Ascending aorta (tissue), 2 donors: ENCODE measurements at places on chromosomes 6 and 20.

- no peaks in the 10 kb centered on the region for H3K27me3 ChIP-seq
- no peak for DNase-seq
- H3K27ac ChIP-seq = peak overlapping the region; percentile 48
- H3K4me1 ChIP-seq = no peaks in the 10 kb centered on the region
- H3K4me3 ChIP-seq = no peak overlapping the region
Measured at GRCh38 chr6:84768442-84769174, 4.2 kb upstream of the TBX18 start.

DNA sequence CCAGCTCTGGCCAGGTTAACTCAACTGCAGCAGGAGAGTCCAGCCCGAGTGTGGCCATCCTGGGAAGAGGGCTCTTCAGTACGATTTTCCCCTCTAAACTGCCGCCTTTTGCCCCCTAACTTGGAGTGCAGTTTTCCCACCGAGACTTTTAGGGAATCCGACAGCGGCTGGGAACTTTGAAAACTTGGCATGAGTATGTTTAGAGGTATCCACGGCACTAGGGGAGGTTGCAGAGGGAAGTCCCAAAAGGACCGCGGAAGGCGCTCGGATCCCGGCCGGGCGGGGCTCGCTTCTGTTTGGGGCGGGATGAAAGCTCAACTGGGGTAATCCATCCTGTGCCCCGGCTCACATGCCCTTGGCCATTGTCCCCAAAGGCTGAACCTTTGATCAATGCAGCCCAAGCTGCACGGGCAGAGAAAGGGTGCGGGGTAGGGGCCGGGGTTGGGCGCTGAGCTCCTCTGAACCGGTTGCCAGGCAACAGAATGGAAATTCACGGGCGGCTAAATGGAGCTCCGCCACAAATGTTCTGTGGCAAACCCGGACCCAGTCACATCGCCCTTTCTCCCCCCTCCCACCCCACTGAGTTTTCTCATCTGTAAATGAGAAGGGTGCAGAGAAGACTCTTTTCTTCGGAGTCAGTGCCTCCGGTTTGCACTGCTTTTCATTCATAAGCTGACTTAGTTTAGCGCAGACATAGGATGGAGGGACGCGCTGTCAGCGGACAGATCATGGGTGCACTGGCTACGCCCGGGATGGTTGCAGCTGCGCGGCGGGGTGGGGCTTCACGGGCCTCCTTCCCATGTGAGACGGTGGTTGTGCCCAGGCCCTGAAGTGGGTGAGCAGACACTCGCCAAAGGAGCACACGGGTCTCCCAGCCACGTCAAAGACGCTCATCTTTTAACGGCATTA is 2.3 kb downstream of the BMP6 start:
- no peaks in the 10 kb centered on the region for H3K36me3 ChIP-seq
- peak overlapping the region; percentile 54 for H3K4me3 ChIP-seq
- H3K27ac ChIP-seq = no peak overlapping the region
- no peak for DNase-seq

- H3K27ac ChIP-seq = peak overlapping the region; percentile 91
- H3K4me1 ChIP-seq = peaks cover 68% of the 10 kb centered on the region
- no peak overlapping the region for H3K4me3 ChIP-seq
- no peaks in the 10 kb centered on the region for H3K27me3 ChIP-seq
- DNase-seq = peak; percentile 83
Measured at GRCh38 chr6:158040051-158040803, 58.6 kb downstream of the SYNJ2 start.

DNA sequence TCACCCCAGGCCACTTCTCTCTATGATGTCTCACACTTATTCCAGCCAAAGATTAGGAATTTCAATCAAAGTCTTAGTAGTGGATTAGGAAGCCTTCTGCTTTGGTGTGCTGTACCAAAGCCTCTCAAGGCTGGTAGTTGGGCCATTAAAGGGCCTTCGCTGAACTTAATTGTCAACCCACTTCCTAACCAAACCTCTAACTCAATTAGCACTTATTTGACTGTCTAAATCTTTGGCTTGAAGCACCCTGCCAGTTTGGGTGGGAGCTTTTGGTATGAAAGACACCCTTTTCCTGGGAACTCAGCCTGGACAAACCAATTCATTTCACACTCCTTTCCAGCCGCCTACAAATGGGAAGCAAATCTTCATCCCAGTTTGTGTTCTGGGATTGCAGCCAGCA is 81.5 kb downstream of the BMP2 start:
- no peak for DNase-seq
- no peaks in the 10 kb centered on the region for H3K36me3 ChIP-seq
- no peak overlapping the region for H3K4me3 ChIP-seq
- H3K27me3 ChIP-seq = no peaks in the 10 kb centered on the region

DNA sequence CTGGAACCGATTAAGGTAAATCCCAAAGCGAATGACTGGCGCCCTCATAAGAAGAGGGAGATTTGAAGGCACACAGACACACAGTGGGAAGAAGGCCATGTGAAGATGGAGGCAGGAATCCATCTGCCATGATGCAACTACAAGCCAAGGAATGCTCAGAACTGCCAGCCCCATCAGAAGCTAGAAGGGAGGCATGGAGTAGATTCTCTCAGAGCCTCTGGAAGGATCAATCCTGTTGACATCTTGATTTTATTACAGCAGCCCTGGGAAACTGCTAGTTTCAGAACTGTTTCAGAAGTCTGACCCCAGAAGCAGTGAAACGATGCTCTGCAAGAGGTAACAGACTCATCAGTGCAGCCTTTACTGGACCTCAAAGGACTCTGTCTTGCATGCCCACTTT is 103.5 kb upstream of the GPR6 start:
- no peaks in the 10 kb centered on the region for H3K36me3 ChIP-seq
- no peak for DNase-seq
- H3K4me3 ChIP-seq = no peak overlapping the region

GRCh38 chr6:161171207-161171606 is 102.7 kb downstream of the AGPAT4 start:
- no peaks in the 10 kb centered on the region for H3K4me1 ChIP-seq
- H3K27ac ChIP-seq = no peak overlapping the region
- no peaks in the 10 kb centered on the region for H3K36me3 ChIP-seq
- DNase-seq = no peak
- H3K27me3 ChIP-seq = no peaks in the 10 kb centered on the region

GRCh38 chr6:88359530-88360202 is 193.5 kb upstream of the CNR1 start:
- no peak overlapping the region for H3K27ac ChIP-seq
- no peak overlapping the region for H3K4me3 ChIP-seq
- no peaks in the 10 kb centered on the region for H3K27me3 ChIP-seq
- H3K4me1 ChIP-seq = no peaks in the 10 kb centered on the region

GRCh38 chr20:38704136-38704535 is 20.1 kb upstream of the SLC32A1 start:
- H3K27me3 ChIP-seq = no peaks in the 10 kb centered on the region
- H3K27ac ChIP-seq = no peak overlapping the region
- no peaks in the 10 kb centered on the region for H3K36me3 ChIP-seq
- DNase-seq = no peak
- no peak overlapping the region for H3K4me3 ChIP-seq
- no peaks in the 10 kb centered on the region for H3K4me1 ChIP-seq

- no peaks in the 10 kb centered on the region for H3K36me3 ChIP-seq
- H3K4me1 ChIP-seq = no peaks in the 10 kb centered on the region
- H3K27ac ChIP-seq = no peak overlapping the region
- H3K27me3 ChIP-seq = no peaks in the 10 kb centered on the region
- no peak overlapping the region for H3K4me3 ChIP-seq
Measured at GRCh38 chr6:101386982-101387381, 6.5 kb upstream of the GRIK2 start.

GRCh38 chr6:36443471-36444428 is 950 bp downstream of the KCTD20 start:
- H3K27ac ChIP-seq = peak overlapping the region; percentile 96
- H3K4me1 ChIP-seq = no peaks in the 10 kb centered on the region
- H3K27me3 ChIP-seq = no peaks in the 10 kb centered on the region
- H3K36me3 ChIP-seq = no peaks in the 10 kb centered on the region

- H3K4me3 ChIP-seq = no peak overlapping the region
- no peak for DNase-seq
- no peaks in the 10 kb centered on the region for H3K27me3 ChIP-seq
- H3K4me1 ChIP-seq = no peaks in the 10 kb centered on the region
- no peaks in the 10 kb centered on the region for H3K36me3 ChIP-seq
Measured at GRCh38 chr6:93139408-93140081, 279.8 kb downstream of the EPHA7 start.

DNA sequence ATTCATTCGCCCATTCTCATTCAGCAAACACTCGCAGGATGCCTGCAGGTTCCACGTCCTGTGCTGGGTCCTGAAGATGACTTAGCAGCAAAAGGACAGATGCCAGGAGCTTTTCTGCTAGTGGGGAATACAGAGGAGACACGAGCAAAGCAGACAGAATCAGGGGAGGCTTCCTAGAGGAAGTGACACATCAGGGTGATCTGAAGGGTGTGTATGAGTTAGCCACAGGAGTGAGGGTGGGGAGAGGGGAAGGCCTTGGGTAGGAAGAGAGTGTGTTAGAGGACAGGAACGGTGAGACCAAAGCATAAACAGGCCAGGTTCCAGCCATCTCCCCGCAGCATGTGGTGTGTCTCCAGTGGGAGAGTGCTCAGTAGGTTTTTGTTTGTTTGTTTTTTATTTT is 73.4 kb upstream of the GTSF1L start:
- H3K27ac ChIP-seq = no peak overlapping the region
- H3K4me1 ChIP-seq = no peaks in the 10 kb centered on the region
- H3K4me3 ChIP-seq = no peak overlapping the region

GRCh38 chr6:119090256-119090655 is 11.8 kb upstream of the FAM184A start:
- no peaks in the 10 kb centered on the region for H3K4me1 ChIP-seq
- no peak overlapping the region for H3K27ac ChIP-seq
- no peaks in the 10 kb centered on the region for H3K36me3 ChIP-seq
- no peak overlapping the region for H3K4me3 ChIP-seq
- no peak for DNase-seq

GRCh38 chr20:9617940-9618339 is 103.5 kb downstream of the LAMP5 start:
- no peak for DNase-seq
- H3K27me3 ChIP-seq = no peaks in the 10 kb centered on the region
- no peaks in the 10 kb centered on the region for H3K4me1 ChIP-seq
- no peaks in the 10 kb centered on the region for H3K36me3 ChIP-seq
- H3K4me3 ChIP-seq = peak overlapping the region; percentile 3
- H3K27ac ChIP-seq = peak overlapping the region; percentile 1

DNA sequence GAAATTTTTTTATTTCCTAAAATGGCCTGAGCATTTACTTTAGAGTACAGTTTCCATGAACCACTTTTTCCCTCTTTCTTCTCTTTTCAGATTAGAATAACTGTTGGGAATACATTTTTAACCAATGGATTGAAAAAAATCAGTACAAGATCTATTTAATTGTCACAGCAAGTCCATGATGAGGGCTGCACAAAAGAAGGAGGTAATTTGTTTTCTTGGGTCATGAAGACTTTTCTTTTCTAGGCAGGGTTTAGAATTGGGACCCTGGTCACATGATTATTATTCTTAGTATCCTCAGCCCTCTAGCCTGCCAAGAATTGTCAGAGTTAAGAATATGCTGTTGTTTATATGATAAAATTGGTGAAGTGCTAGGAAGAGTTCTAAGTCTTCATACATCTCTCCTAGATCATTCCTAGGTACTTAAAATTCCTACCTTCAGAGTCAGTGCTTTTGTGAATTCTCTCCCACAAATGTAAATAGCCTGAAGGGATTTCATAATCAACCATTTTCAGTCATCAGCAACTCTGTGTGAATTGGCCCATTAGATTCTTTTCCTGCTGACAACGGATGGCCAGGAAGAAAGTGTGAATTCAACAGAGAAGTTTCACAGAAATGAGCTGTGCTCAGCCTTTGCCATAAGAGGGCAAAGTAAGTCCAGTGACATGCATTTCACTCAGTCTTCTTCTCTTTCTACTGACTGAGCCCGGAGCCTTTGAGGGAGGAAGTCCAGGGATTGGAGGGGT is 32.4 kb upstream of the TPBG start:
- H3K36me3 ChIP-seq = no peaks in the 10 kb centered on the region
- H3K27me3 ChIP-seq = no peaks in the 10 kb centered on the region
- no peak for DNase-seq
- no peak overlapping the region for H3K27ac ChIP-seq
- no peaks in the 10 kb centered on the region for H3K4me1 ChIP-seq
